ENCODE measurements at places on chromosomes 5 and 9. TPM values are rescaled to one million over a fixed set of nuclear protein-coding genes. Genes with fewer than 3 reads are reported as not detected.

PCA3 gene
- total RNA-seq, result 0.60 TPM

DNA sequence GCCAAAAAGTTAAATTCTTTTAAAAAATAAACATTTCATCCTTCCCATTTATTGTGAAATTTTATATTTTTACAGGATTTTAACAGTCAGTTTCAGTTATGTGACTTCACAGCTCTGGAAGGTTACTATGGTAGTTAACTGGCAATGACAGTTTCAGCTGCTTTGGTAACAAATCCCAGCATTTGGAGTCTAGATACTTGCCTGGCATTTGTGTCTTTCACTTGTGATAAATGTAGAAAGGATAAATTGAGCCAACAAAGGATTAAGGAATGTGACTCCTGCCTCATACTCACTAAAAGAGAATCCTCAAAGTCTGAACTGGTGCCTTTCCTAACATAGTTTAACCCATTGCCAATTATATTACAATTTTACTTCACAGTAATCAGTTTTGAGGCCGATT lies 315.5 kb downstream of the FER start:
- no peak for DNase-seq

GRCh38 chr5:120624021-120624563 lies 160.0 kb downstream of the PRR16 start:
- no peak for DNase-seq

- no peak for DNase-seq
Measured at GRCh38 chr5:154222414-154222813, 31.9 kb downstream of the GALNT10 start.

DNA sequence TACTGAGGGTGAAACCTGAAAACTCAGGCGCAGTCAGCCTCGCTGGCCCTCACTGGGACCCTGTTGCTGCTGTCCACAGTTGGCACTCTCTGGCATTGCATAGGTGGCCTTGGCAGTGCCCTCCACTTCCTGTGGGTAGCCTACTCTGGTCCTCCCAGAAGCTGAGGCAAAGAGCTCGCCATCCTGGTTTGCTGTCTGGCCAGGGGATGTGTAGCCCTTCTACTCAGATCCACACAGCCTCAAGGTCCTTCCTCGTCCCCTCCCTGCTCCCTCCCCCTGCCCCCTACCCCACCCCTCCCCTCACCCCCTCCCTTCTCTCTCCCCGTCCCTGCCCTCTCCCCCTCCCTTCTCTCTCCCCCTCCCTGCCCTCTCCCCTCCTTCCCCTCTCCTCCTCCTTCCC lies 176.0 kb downstream of the OLFM1 start:
- DNase-seq, result no peak

DNA sequence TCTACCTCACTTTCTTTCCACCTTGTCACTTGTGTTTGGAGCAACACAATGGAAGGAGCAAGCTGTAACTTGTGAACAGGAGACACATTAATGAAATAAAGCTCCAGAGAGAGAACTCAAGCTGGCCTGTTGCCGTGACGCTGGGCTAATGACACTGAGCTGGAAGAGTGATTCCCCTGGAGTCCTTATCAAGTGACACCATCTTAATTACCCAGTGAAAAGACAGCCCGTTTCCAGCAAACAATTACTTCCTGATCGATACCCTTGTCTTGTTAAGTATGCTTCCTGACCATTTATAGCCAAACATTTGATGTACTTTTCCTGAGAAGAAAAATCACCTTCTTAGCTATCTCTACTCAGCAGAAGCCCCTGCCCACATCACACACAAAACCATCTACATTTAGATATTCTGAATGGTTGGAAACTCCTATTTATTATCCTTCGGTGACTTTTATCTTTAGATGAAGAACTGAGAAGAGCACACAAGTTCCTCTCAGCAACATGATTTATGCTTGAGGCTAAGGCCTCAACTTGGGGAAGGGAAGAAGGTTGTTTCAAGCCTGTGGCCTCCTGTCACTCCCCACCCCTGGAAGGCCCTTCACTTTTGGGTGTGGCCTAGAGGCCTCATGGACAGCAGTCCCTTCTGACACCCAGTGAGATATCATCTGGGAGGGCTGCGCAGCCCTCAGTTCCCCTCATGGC lies 34.1 kb downstream of the CRHBP start:
- no peak for DNase-seq

- no peak for DNase-seq
Measured at GRCh38 chr9:125961072-125961471, 213.9 kb downstream of the PBX3 start.

DNA sequence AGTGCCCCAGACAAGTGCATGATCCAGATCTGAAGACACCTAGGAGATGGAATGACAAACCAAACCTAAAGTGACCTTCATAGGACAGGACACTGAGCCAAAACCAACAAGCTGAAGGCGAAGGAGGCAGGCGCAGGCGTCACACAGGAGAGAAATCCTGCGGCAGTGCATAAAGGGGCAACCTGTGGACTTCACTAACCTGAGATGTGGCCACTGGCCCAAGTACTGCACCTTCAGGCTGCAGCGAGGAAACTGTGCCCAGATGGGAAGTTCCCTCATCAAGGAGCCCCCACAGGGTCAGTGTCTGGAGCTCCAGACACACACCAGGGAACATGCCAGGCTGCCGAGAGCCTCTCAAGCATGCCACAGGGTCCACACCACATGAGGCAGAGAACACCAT lies 3.7 kb downstream of the IPPK start:
- no peak for DNase-seq

DNA sequence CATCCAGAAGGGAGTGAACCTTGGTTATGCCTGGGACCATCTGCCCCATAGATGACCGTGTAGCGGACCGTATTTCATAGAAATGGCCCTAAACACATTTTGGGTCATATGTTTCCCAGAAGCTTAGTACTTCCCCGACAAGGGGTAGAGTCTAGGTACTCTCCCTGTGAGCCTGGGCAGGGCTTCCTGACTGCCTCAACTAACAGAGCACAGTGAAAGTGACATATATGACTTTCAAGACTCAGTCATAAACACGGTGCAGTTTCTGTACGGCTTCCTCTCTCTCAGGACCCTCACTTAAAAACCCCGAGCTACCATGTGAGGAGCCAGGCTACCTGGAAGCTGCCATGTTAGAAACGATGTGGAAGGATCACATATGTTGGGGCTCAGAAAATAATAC lies 20.9 kb downstream of the C9orf57 start:
- no peak for DNase-seq

Data from left lobe of liver (tissue), 2 donors.